ENCODE measurements at places on chromosomes 16 and 17.

DNA sequence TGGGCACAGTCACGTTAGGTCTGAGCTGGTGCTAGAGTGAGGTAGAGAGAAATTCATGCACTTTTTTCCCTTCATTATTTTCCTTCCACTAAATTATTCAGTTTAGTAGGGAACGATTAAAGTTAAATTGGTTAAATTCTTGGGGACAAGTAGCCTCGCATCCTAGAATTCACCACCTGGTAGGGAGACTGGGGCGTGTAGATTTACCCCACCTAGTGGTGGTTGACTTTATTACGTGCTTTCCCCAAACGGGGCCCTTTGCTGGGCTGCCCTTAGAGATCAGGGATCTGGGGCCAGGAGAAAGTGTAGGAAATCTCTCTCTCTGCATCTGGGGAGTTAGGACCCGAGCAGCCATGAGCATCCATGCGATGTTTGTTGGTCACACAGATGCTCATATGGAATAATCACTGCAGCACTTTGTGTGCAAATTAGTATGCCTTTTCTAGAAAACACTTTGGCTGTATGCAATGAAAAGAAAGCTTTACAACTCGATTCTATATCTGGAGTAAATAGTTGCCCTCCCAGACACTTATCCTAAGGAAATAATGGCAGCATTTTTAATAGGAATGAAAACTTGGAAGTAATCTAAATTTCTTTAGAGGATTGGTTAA, 107.0 kb downstream of the PLCG2 start:
- no peak for DNase-seq

DNA sequence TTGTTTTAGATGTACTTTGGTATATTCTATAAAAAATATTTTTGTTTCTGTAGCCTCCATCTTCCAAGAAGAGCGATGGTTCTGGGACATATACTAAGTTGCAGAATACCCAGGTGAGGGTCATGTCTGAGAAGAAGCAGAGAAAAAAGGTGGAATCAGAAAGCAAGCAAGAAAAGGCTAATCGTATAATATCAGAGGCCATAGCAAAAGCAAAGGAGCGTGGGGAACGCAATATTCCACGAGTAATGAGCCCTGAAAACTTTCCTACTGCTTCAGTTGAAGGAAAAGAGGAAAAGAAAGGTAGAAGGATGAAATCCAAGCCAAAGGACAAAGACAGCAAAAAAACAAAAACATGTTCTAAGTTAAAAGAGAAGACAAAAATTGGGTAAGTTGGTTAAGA, 154.6 kb downstream of the CHD9 start:
- DNase-seq, result no peak

- DNase-seq, result no peak
These were observed 324.6 kb upstream of the CDH11 start for GRCh38 chr16:65446427-65446826.

GRCh38 chr17:79830763-79831264, 8.4 kb downstream of the CBX4 start:
- no peak for DNase-seq

- DNase-seq, result no peak
These were observed 44.0 kb downstream of the MARVELD3 start for GRCh38 chr16:71669926-71670536.

- no peak for DNase-seq
These were observed 1111.8 kb upstream of the EEF2KMT start for GRCh38 chr16:6209355-6209930.

GRCh38 chr16:8519179-8519578, 71.1 kb downstream of the TMEM114 start:
- DNase-seq, result no peak

GRCh38 chr17:13729466-13730134, 127.9 kb upstream of the HS3ST3A1 start:
- no peak for DNase-seq

DNA sequence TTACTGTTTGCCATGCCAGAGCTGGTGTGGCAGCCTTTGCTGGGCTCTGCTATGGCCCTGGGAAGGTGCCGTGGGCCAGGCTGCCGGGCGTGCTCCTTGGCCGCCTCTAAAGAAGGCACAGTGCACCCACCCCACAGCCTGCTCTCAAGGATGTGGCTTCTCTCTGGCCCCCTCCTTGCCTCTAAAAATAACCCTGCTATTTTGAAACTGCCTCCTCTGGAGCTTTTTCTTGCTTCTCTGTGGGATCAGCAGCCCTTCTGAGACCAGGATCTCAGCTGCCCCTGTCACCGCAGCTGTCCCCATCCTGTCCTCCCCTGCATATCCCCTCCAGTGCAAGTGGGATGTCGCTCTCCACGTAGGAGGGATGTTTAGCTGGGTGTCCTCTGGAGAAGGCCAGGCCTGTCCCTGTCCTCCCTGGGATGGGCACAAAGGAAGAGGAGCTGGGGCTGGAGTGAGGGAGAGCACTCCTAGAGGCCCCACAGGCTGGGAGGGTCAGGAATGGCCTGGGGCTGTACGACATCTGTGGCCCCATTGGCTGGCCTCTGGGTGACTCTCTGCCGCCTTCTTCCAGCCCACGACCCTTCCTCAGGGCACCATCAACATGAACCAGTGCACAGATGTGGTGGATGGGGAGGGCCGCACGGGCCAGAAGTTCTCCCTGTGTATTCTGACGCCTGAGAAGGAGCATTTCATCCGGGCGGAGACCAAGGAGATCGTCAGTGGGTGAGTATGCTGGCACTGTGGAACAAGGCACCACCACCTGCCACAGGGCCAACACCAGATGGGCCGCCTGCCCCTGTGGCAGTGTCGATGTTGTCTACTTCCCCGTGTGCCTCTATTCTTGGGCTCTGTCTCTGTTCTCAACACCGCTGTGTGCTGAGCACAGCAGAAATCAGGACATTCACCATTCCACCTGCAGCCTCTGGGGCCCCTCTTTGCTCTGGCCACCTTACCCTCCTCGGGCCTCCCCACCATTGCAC, 79.7 kb downstream of the PLD6 start:
- no peak for DNase-seq

GRCh38 chr16:81537721-81538561, 93.3 kb downstream of the CMIP start:
- no peak for DNase-seq

DNA sequence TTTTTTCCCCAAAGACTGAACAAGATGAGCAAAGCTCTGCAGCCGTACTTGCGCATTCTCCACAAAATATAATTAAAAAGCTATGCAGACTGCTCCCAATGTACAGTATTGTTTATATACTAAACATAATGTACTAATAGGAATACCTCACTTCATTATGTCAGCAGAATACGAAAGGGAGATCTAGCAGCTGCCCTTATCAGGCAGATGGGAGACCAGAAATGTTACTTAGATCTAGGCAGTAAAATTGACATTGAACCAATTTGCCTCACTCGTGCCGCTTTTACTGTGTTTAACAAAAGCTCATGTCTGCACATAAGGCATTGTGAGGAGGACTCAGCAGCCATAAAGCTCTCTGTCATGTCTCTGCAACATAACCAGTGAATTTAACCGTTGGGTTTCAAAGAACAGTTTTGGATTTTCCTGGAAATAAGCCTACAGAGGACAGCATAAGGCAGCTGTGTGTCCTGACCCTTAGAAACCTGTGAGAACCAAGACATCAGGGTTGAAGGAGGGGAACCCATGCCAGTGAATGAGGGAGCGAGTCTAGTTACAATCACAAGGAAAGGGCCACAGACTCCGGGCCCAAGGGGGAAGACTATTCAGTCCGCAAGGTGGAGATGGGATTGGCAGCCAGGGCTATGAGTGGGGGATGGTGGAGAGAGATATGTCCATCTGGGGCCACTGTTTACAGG, 71.4 kb downstream of the GNAO1 start:
- DNase-seq, result no peak
